Stimulated activated CD4-positive, alpha-beta T cell treated with anti-CD3 and anti-CD28 coated beads, Interleukin-1b, Interleukin-23, amount 100 ng/mL, for 1 hour (primary cell): ENCODE measurements at places on chromosomes 7 and 10.

DNA sequence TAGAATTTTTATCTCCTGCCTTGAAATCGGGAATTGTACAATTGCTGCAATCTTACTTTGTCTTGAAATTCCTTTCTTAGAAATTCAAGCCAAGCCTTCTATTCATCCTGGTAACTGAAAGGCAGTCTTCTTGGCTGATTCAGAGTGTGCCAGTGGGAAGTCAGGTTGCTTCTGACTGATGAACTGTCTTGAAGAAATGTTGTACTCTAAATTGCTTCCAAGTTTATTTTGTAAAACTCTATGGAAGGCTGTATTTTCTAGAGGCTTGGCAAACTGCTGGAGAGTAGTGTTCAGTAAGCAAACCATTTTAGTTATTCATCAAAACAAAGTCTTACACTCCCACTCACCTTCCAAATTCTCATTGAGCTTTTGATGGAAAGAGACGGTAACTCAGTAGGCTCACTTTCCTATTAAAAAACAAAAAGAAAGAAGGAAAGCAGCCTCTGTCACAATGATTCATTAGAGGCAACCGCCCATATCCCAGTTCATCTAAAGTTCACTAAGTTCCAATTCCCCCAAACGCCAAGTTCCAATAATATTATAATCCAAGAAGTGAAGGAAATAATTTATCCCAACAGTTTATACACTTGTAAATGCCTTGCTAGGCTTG, 187.9 kb upstream of the MALRD1 start:
- no peak for DNase-seq

- DNase-seq, result no peak
Observed at GRCh38 chr10:49177391-49178355, 10.5 kb downstream of the TMEM273 start.

DNA sequence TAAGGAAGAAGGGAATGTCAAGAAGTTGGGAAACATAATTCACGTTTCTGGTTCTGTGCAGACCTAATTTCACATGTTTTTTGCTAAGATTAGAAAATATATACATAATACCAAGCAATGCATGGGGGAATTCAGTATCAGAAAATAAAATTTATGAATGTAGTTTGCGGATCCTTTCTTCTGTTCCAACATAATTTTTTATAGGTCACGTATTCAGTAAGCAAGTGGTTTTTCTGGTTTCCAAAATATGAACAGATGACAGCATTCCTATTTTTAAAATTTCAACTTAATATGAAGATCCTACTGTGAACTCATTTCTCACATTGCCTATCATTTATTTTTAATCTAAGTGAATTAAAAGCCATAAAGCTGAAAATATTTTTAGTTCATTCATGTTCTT, 560.0 kb upstream of the NRG3 start:
- DNase-seq, result no peak

GRCh38 chr7:137657476-137658189, 189.1 kb downstream of the DGKI start:
- DNase-seq, result no peak

DNA sequence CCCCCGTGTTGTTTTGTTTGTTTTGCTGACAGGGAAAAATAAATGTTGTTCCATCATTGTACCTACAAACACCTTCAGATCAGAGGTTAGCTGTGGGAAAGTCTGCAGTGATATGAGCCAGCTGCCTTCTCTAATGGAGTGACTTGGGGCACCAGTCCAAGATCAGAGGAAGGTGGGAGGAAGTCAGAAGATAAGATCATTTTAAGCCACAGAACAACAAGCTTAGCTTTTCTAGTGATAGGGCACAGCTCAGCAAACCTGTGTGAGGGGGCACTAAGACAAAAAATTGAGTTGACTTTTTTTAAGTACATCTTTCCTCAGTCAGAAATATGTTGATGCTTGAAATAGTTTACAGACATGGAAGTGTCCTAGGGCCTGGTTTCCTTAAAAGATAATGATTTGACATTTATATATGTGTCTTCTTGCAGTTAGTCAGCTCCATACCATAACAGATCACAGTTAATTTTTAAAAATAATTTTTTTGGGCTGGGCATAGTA, 240.3 kb upstream of the KAT6B start:
- peak; percentile 4 for DNase-seq

DNA sequence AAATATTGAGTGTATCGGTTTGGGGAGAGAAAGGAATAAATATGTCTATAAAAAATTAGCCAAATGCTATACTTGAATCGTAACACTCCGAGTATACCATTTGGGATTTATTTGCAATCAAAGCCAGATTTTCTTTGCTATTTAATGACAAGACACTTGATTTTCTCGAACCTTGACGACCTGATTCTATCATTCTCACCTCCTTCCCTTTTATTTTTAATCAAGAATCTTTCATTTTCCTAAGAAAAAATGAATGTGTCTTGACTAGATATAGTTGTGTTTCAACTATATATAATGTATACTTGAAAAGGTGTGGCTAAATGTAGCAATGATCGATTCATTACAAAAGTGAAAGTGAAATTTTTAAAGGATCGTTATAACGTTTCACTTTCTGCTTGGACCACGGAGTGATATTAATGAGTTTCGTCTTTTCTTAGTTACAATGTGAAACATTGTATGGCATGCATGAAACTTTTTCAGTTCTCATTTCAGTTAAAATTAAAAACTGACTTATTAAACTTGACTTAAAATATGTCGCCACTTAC, 562 bp downstream of the NUB1 start:
- no peak for DNase-seq

DNA sequence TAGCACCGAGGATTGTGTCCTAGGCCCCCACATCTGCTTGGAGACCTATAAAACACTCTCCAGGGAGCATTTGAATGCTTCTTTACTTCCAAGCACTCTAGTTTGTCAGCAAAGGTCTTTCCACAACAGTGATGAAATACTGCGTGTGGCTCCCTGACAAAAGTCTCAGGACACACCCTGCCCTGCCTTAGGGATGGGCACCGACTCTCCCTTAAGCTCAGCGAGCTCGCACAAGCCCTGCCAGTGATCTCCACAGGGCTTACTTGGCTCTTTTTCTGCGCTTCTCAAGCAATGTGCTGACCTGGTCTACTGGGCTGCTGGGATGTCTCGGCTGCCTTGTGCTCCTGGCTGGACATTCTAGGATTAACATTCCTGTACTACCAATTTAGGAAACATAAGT, 84.3 kb upstream of the MPP7 start:
- no peak for DNase-seq

GRCh38 chr7:139103057-139103815, 6.3 kb downstream of the ZC3HAV1 start:
- no peak for DNase-seq

DNA sequence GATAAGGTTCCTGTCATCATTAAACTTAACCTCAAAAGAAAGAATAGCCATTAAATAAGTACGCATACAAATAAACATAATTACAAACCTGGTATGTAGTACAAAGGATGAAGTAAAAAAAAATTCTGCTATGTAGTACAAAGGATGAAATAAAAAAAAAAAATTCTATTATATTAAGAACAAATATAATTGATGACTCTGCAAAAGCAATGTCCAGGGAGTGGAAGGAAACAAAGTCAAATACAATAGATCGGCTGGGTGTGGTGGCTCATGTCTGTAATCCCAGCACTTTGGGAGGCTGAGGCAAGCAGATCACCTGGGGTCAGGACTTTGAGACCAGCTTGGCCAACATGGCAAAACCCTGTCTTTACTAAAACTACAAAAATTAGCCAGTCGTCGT, 56.9 kb downstream of the ABI1 start:
- DNase-seq, result no peak

DNA sequence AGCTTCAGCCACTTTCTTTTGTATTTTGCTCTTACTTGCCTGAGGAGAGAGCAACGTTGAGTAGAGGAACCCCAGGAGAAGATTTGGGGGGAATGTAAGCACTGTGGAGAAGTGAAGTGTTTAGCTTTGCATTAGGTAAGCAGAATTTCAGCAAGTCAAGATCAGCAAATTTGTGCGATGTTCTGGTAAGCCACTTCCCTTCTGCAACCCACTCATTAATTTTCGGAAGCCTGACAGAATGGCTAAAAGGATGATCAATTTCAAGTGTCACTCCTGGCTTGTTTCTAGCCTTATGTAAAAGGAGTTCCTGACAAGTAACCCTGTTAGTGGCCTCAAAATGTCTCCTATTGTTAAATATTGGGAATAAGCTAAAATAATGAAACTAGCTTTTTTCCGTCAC, 48.5 kb upstream of the NXPH1 start:
- no peak for DNase-seq

DNA sequence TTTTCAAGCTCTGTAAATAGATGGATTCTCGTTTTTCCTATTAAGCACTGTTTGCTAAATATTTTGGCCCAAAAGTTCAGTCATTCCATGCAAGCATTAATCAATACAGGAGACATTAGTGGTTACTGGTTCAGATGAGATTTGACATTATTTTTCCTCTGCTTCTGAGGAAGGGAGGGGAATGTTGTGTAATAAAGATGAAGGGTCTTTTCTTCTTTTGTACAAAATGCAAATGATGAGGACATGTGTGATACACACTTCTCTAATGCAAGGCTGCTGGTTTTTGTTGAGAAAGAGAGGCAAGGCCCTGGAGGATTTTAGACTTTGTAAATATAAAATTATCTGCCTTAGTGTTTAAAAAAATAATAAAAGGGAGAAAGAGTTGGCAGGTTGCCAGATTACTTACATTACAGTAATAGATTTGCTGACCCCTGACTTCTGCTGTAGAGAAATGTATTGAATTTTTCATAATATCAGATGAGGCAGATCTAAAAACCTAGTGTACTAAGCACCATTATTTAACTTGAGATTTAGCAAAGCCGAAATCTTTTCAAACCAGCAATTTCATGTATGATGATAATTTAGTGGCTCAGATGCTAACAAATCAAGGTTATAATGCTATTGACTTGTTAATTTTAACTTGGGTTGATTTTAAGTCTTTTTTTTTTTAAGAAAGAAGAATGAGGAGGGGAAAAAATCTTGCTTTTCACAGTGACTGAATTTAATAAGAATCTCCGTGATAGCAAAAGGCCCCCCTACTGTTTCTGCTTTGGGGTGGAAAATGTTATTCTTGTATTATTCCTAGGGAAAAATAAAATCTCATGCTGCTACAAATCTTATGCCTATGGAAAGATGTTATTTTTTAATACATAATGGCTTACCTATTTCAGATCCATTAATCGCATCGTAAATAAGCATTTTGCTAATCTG, 180.1 kb downstream of the ARID5B start:
- no peak for DNase-seq

- no peak for DNase-seq
Observed at GRCh38 chr7:18995270-18995671, 122.2 kb downstream of the TWIST1 start.

DNA sequence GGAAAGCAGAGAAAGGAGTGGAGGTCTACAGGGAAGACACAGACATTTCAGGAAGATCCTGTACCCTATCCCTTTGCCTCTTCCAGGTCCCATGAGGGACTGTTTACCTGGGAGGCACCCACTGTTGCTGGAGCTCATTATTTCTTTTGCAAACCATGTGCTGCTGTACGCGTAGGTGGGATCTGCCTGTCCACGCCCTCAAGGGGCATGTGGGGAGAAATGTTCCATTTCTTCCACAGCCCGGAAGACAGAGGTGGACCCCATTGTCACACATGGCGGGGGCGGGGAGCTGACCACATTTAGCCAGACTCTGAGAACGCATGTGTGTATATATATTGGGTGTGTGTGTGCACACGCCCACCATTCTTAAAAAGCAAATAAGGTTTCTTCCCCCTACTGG, 2.0 kb downstream of the PLXNA4 start:
- no peak for DNase-seq

DNA sequence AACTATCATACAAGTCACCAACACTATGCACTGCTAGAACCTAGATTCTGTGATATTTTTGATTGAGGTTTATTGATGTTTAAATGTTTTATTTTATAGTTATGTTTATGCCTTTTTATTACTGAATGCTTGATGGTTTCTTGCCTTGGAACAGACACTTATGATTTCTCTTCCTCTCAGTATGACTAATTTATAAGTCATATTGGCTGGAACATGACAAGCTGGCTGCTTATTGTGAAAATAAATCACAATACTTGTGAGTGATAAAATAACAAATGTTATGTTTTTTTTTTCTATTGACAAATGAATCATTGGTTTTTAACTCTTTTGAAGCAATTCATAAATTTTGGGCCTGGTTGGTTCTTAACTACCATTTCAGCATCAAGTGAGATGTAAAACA, 142.0 kb upstream of the MALRD1 start:
- no peak for DNase-seq

- no peak for DNase-seq
Observed at GRCh38 chr7:1924258-1924817, 254.3 kb downstream of the ELFN1 start.

DNA sequence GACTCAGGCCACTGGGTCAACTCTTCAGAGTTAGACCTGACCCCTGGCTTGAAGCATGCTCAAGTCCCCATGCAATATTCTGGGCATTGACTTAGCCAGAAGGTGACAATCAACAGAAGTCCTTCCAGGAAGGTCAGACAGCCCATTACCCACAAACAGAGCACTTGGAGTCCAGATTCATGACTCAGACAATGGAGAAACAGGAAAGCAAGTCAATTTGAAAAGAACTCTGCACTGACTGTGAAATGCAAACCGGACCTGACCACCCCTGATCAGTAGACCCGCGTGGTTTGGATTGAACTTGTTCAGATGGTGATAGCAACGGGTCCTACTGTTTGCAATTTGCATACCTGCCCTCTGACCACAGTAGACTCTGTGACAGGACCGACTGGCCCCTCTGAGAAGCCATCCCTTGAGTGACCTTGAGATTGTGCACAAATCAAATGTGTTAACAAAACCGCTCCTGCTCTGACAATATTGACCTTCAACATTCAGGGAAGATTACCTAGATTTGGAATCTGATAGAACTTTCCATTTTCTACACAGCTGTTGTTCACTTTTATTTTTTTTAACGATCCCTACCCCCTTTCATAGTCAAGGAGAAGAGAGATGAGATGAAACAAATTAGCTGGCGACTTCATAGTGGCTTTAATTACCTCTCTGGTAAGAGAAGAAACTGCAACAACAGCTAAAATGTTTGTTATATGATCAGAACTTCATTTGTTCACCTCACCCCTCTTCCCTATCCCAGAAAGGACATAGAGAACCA, 138.7 kb downstream of the NRP1 start:
- DNase-seq, result no peak

DNA sequence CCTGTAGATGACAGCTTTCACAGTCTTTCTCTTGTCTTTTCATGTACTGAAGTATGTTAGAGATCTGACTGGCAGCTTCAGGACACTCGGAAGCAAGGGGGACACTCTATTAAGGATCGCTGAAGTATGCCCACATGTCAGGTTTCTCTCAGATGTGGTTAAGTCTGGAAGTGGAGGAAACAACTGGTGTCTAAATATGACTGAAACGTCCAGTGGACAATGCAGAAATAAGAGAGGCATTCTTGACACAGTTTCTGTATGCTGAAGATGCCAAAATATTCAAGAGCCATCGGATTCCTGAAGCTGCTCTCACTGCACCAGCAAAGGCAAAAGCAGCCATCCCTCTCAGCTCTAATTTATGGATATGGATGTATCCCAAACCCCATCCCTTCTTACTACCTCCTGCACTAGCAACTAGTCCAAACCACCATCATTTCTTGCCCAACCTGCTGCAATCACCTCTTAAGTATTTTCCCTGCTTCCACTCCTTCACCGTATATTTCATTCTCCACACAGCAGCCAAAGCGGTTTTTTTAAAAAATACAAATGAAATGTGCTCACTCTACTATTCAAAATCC, 113.4 kb downstream of the REEP3 start:
- no peak for DNase-seq
